ENCODE measurements at places on chromosomes 1 and 21.

GRCh38 chr1:199404976-199405375, 622.5 kb upstream of the NR5A2 start:
- DNase-seq, result peak; percentile 34

DNA sequence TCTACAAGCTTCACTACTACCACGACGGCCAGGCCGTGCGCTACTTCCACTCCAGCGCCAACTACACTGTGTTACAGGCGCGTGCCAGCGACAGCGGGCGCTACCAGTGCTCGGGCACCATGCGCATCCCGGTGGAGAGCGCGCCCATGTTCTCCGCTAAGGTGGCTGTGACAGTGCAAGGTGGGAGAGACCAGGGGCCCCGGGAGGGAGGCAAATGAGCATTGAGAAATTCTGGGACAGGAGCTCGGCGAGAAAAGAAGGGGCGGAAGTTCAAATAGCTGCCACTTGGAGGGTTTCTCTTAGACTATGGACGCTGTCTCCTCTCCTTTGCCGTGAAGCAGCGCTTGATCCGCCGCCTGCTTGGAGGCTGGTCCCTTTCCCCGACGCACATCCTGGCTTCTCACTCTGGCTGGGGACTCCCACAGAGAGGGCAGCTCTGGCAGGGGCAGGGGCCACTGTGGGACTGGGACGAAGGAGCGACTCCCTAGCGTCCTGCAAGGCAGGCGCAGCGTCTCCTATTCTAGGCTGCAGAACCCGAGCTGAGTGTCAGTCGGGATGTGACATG, 4.6 kb downstream of the FCRLB start:
- DNase-seq, result peak; percentile 35

GRCh38 chr1:246383239-246383589, 123.9 kb downstream of the SMYD3 start:
- DNase-seq, result no peak

- no peak for DNase-seq
Observed at GRCh38 chr1:109804660-109805059, 40.9 kb upstream of the EPS8L3 start.

DNA sequence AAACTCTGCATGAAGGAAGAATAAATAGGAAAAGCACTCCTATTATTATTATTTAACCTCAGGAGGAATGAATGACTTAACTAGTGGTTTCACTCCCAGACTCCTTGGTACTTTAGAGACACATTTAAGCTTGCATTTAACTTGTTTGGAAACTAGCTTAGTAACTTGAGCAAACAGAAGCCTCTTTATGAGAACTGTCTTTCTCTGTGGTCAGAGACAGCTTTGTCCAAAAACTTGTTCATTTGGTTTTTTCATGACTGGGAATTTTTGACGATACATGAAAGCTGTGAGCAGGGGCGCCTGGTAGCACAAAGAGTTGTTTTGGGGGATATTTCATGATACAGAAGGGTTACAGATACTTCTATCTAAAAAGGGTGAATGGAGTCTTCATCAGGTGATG, 33.6 kb upstream of the VTCN1 start:
- no peak for DNase-seq

DNA sequence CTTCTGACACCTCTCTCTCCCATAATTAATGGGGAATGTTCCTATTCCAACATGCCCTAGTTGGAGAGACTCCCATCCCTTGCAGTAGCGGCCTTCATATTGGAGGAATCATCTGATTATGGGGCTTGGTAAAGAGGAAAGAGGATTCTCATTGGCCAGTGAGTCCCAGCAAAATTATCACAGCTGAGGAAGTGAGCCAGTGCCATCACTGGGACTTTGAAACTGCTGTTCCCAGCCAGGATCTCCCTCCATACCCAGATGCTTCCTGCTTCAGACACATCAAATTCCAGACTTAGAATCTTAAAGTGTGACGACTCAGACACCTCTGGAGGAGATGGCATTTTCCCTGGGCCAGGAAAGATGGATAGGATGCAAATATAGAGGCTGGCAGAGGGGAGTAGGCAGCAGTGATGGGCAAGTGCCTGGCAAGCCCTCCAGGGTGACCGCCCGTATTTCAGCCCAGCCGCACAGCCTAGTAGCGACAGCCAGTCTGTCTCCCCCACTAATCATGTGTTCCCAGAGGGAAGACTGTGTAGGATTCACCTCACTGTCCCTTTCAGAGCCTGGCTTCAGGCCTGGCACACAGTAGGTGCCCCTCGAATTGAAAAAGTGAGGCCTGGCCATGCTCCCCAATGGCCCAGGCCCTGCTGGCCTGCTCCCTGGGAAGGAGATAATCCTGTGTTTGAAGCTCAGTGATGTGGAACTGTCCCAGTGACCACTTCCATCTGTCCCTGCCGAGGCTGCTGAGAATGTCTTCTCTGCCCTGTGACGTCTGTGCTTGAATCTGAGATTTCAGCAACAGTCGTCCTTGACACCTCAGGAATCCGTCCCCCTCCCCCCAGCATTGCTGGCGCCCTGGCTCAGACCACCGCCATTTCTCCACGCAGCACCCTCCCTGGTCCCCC, 41.2 kb upstream of the MAGOH start:
- DNase-seq, result no peak

All from HS-5 (cell line).